Thyroid gland (tissue), 4 donors: ENCODE measurements at places on chromosomes 2 and 18. TPM values are rescaled to one million over a fixed set of nuclear protein-coding genes. Genes with fewer than 3 reads are reported as not detected.

Gene SLC14A1
- 10.9 TPM for total RNA-seq

Gene GPR35
- total RNA-seq = 0.29 TPM

Gene COL3A1
- 48.4 TPM for total RNA-seq

Gene BOLA3
- 16.4 TPM for total RNA-seq

Gene PROKR1
- not detected for total RNA-seq

Gene CFAP221
- total RNA-seq = 1.6 TPM

Gene CACNB4
- total RNA-seq = 3.1 TPM

Gene C2orf15
- total RNA-seq = 2.6 TPM

Gene CPO
- total RNA-seq = not detected

Gene INPP5D
- 12.6 TPM for total RNA-seq

Gene DSEL
- 5.7 TPM for total RNA-seq

Gene CABYR
- not detected for total RNA-seq

Gene ABCG8
- total RNA-seq = not detected

Gene ZNF385B
- total RNA-seq = 1.3 TPM

Gene SCLY
- total RNA-seq = 21.8 TPM

Gene CCDC85A
- 30.4 TPM for total RNA-seq

Gene TCF7L1
- 3.1 TPM for total RNA-seq

Gene IL1R1
- 112 TPM for total RNA-seq

Gene MYO3B
- 6.0 TPM for total RNA-seq

Gene ANKRD53
- total RNA-seq = 1.5 TPM

Gene RTKN
- total RNA-seq = 37.0 TPM

Gene CIB4
- 0.45 TPM for total RNA-seq

Gene CFC1
- total RNA-seq = not detected

Gene IL36G
- total RNA-seq = not detected

Gene KRTCAP3
- total RNA-seq = 21.4 TPM

Gene SNED1
- 122 TPM for total RNA-seq

Gene SLC5A7
- total RNA-seq = 0.78 TPM

Gene SGO2
- total RNA-seq = 5.2 TPM

Gene FMNL2
- total RNA-seq = 37.7 TPM
